Endothelial cell (in vitro differentiated cells): ENCODE measurements at places on chromosomes 2 and 18. TPM values are rescaled to one million over a fixed set of nuclear protein-coding genes. Genes with fewer than 3 reads are reported as not detected.
A peak's percentile ranks its signal among the peaks of the same experiment; 100 is the strongest.

Gene SANBR
- total RNA-seq, result 27.3 TPM

- H3K27me3 ChIP-seq, result no peaks in the 10 kb centered on the region
- H3K4me3 ChIP-seq, result no peak overlapping the region
- no peaks in the 10 kb centered on the region for H3K4me1 ChIP-seq
- no peak for DNase-seq
- no peaks in the 10 kb centered on the region for H3K36me3 ChIP-seq
Observed at GRCh38 chr2:19669559-19669958, 232.2 kb downstream of the TTC32 start.

DNA sequence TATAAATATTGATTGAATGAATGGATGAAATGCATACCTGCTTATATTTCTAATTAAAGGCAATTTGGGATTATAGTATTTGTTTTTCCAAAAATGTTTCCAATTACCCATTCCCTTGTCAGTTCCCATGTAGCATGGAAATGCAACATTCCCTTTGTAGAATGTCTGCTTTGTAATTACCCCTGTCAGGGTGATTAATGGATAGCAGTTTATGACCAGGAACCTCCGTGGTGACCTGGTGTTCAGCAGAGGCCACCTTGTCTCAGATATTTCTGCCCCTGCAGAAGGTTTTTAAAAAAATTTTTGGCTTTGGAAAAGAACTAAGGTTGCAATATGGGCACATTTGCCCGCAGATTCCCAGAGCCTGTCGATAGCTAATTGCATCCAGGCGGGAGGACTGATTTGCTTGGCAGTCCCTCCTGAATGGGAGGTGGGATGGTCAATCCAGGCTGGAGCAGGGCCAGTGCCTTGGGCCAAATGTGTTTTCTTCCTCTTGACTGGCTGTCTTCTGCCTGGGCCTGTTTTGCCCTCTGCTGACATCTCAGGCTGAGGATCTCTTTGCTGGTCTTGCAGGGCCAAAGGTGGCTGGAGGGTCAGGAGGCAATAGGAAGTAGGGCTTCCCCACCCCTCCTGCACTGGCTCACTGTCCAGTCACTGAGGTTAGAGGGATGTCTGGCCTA is 82.1 kb downstream of the TMEM182 start:
- peaks cover 3% of the 10 kb centered on the region for H3K4me1 ChIP-seq
- DNase-seq, result no peak
- no peaks in the 10 kb centered on the region for H3K27me3 ChIP-seq

Gene FIGN
- total RNA-seq, result 14.0 TPM

GRCh38 chr18:74528478-74528877 is 5.8 kb upstream of the CNDP1 start:
- no peak for DNase-seq
- peaks cover 10% of the 10 kb centered on the region for H3K4me1 ChIP-seq
- peaks cover 2% of the 10 kb centered on the region for H3K27me3 ChIP-seq
- no peaks in the 10 kb centered on the region for H3K36me3 ChIP-seq
- no peak overlapping the region for H3K27ac ChIP-seq
- no peak overlapping the region for H3K4me3 ChIP-seq

- H3K36me3 ChIP-seq, result no peaks in the 10 kb centered on the region
- no peak overlapping the region for H3K27ac ChIP-seq
- DNase-seq, result no peak
- no peak overlapping the region for H3K4me3 ChIP-seq
- H3K27me3 ChIP-seq, result peaks cover 5% of the 10 kb centered on the region
Observed at GRCh38 chr2:45171136-45171501, 161.9 kb upstream of the SIX2 start.

- H3K27ac ChIP-seq, result no peak overlapping the region
- peak; percentile 29 for DNase-seq
- no peaks in the 10 kb centered on the region for H3K27me3 ChIP-seq
- H3K4me1 ChIP-seq, result no peaks in the 10 kb centered on the region
Observed at GRCh38 chr2:138090330-138090729, 126.1 kb downstream of the HNMT start.

- DNase-seq, result no peak
- H3K36me3 ChIP-seq, result no peaks in the 10 kb centered on the region
- no peak overlapping the region for H3K27ac ChIP-seq
- H3K4me3 ChIP-seq, result no peak overlapping the region
- no peaks in the 10 kb centered on the region for H3K27me3 ChIP-seq
Observed at GRCh38 chr2:157172866-157173578, 84.5 kb upstream of the GALNT5 start.

Gene SCYGR8
- total RNA-seq, result not detected

- H3K4me1 ChIP-seq, result peaks cover 68% of the 10 kb centered on the region
Observed at GRCh38 chr2:109238580-109238979, 109.6 kb downstream of the SH3RF3 start.

DNA sequence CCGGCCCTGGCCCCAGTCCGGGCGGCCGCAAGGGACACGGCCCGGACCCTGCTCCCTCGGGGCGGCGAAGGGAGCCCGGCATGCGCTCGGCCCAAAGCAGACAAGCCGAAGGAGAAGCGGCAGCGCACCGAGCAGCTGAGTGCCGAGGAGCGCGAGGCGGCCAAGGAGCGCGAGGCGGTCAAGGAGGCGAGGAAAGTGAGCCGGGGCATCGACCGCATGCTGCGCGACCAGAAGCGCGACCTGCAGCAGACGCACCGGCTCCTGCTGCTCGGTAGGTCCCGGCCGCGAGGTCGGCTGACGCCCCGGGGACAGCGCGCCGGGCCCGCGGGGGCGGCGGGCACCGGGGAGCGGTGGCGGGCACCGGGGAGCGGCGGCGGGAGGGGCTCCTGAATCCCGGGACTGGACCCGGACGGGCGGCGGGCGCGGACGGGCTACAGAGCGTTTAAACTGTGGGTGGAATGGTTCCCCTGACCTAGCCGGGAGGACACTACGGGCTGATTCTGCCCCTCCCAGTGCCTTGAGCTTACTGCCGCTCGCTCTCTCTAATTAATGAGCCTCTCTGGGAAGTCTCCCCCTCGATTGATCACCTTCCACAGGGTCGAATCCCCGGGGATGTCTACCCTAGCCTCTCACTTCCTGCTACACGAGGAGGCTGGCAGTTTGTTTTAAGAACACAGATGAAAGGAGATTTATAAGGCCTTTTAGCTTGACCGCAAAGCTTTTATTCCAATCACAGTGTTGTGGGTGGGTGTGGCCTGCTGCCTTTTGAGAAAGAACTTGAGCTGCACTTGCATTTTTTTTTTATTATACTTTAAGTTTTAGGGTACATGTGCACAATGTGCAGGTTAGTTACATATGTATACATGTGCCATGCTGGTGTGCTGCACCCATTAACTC is 853 bp downstream of the GNAL start:
- DNase-seq, result peak; percentile 46
- H3K4me3 ChIP-seq, result peak overlapping the region; percentile 81
- H3K4me1 ChIP-seq, result peaks cover 5% of the 10 kb centered on the region
- H3K27ac ChIP-seq, result no peak overlapping the region

Gene SLC4A3
- 2.1 TPM for total RNA-seq

Gene VWC2L
- total RNA-seq, result not detected
